ENCODE measurements at places on chromosomes 2 and 18.

GRCh38 chr18:64785686-64786085, 636.8 kb upstream of the LINC00305 start:
- DNase-seq, result no peak

GRCh38 chr18:57768537-57769326, 34.4 kb downstream of the ATP8B1 start:
- no peak for DNase-seq

DNA sequence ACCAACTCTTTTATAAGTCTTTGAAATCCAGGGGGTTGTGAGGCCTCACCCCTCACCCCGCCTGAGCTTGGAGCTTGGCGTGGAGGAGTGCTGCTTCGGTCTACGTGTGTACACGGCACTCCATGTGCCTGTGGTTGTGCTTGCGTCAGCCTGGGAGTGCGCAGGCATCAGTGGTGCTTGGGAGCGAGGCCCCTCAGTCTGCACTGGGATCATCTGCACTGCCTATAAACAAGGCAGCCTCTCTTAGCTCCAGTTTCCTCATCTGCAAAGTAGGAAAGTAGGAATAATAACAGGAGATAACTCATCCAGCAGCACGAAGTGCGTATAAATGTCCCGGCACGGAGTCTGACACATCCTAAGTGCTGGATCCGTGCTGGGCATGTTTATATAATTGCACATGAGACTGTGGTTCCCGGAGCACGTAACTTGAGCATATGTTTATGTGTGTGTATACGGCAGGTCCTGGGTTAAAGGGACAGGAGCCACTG, 1.2 kb downstream of the GYPC start:
- peak; percentile 46 for DNase-seq

GRCh38 chr2:3505771-3506170, 13.6 kb downstream of the ADI1 start:
- no peak for DNase-seq

DNA sequence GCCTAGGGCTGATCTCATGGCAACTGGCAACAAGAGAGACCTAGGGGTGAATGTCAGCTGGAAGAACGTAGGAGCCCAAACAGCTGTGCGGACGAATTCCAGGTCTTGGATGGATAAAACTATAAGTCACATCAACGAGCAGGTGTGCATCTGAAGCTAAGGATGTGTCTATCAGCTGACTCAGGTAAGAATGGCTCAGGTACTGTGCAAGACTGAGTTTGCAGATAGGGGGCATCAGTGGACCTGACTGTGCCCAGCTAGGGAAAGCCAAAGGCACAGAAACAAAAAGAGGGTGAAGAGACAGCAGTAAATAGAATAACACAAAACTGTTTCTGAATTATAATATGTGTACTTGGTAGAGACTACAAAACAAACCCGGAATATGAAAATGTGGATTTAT, 357.3 kb downstream of the ZEB2 start:
- peak; percentile 18 for DNase-seq

- DNase-seq, result no peak
Measured at GRCh38 chr2:3656762-3657721, 958 bp upstream of the ALLC start.

DNA sequence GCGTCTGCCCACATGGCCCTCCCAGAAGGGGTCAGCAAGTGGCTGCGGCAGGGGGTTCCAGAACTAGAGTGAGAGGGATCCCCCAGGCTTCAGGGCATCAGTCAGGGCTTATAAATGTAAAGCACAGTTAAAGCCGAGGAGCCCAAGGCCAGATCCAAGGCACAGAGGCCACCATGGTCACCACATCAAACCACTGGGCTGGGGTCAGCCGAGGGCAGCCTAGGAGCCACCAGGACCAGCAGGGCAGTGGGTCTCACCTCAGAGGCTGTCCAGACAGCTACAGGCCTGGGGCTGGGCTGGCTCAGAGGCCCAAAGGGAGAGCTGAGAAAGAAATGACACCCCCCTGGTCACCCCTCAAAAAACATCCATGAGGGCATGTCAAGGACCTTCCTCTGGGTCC, 188.5 kb downstream of the INHBB start:
- DNase-seq, result no peak

DNA sequence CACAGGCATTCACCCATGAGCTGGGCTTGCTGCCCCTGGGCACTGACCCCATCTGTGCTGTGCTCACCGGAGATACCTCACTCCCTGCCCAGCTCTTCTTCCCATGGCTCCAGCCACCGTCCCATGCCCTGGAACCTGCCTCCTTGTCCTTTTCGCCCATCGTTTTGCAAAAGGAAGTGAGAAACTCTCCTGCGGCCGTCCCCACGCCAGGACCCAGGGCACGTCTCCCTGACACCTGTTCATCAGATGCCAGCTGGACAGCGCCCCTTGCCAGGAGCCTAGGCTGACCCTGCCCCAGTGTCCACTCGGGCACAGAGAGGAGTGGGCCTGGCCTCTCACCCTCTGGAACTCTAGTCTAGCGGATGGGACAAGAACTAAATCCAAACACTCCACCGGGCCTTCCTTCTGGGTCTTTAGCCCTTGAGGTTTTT, 238.6 kb downstream of the SEPTIN10 start:
- no peak for DNase-seq

DNA sequence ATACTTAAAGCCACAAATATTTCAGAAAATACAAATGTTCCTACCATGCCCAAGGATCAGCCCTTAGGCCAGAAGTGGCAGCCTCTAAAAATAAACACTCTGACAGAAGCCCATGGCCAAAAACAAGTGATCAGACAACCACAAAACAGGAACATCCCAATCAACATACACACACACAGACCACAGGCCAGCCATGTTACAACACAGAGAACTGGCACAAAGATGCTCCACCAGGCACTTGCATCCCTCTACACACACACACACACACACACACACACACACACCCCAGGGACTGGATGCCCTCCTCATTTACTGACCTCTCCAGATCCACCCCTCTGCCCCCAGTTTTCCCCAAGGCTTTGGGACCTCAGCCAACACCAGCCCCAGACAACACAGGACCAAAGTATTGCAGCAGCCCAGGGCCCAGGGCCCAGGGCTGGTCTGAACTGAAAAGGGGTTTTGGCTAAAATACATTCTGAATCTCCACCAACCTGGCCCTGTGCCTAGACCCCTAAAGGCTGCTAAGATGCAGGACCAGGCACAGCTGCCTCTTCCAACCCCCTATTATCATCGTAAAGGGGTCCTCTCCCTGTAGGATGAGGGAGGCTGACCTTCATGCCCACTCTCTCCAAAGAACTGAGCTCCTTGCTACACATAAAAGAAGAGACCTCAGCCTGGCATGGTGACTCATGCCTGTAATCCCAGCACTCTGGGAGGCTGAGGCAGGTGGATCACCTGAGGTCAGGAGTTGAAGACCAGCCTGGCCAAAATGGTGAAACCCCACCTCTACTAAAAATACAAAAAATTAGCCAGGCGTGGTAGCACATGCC, 151.4 kb downstream of the TNS1 start:
- DNase-seq, result no peak

GRCh38 chr2:25743132-25743830, 69.9 kb upstream of the DTNB start:
- no peak for DNase-seq

- DNase-seq, result no peak
Measured at GRCh38 chr2:182435754-182436153, 8.9 kb upstream of the PDE1A start.

- DNase-seq, result no peak
Measured at GRCh38 chr18:62981566-62981965, 266.2 kb downstream of the PHLPP1 start.

DNA sequence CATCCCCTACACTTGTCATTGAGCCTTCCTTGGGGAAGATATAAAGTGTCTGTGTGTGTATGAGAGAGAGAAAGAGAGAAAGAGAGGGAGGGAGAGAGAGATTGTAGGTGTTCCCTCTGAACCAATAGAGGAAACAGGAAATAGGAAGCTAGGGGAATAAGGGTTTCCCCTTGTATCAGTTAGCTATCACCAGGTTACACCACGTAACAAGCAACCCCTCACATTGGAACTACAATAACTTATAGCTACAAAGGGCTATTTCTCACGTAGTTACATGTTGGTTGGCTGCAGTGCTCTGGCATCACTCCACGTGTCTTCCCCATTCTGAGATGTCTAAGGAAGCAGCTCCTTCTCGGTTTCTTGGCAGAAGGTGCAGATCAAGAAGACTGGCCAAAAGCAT, 41.0 kb upstream of the ARL4C start:
- DNase-seq, result no peak

- DNase-seq, result no peak
Measured at GRCh38 chr2:231238689-231239088, 40.3 kb downstream of the ARMC9 start.

DNA sequence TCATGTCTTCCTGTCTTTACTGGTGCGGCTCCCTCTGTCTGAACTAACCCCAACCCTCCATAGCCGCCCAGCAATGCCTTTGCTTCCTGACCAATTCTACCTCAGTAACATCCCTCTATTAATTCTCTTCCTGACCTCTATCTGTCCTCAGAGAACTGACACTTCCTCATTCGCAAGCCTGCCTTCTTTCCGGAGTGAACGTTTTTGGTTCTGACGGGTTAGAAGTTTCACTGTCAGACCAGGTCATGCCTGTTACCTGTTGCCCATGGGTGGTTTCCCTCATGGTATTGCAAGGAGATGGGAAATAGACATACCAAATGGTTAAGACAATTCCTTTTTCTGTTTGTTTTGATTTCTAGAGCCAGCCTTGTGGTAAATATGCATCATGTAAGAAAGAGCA, 453.4 kb upstream of the SLC14A2 start:
- no peak for DNase-seq

DNA sequence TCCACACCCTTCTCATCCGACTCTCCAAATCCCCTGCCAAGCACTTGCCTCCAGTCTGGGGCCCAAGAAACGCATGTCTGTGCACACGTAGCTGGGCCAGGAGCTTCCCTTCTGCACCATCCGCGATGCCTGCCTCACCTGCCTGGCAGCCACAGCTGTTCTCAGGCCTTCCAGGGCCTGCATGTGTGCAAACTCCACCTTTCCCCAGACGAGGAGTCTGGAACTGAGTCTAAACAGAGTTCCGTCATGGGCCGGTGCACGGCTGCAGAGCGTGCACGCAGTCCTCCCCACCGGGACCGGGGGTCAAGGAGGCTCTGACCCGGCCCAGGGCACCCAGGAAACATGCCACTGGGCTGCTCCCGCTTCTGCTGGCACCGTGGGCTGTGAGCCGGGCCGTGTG, 66.8 kb upstream of the SALL3 start:
- no peak for DNase-seq

DNA sequence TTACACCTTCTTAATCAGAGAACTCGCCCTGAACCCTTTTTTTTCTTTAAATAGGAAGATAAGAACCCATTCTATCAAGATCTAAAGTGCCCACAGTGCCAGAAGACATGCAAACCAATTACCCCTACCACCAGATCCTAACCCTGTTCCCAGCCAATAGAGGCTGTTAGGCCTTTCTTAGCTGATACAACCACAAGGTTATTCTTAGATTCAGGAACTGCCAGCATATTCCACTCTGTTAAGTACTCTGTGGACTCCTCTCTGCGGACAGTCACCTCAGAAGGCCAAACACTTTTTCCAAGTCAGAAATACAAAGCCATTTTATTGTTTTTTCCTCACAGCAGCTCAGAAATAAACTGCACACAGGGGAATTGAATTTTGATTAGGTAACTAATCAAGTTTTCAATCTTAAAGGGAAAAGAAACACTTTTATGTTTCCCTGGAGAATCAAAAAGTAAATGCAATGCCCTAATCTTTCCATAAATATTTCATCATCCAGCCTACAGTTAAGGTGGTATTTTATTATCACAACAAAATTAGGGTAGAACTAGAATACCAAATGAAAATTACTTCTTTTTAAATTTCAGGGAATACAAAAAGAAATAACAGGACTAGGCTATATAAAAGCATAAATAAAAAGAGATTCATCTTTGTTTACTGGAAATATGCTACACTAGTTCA, 111.4 kb downstream of the NBAS start:
- no peak for DNase-seq

DNA sequence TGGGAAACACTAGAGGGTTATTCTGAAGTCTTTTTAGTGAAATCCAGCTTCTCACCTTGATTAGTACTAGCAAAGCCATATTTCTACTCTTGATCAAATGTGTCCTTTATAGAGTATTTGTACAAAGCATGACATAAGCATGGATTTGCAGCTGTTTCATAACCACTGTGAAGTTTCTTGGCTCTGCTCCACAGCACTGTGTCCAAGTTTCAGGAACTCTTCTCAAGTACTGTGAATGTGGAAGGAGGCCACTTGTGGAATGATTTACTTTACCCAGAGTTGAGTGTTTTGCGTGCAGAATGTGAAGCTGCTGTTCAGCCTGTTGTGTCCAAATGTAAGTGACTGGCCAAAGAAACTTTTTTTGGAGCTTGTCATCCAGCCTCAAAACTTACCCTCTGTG, 16.2 kb upstream of the MAPRE2 start:
- DNase-seq, result no peak

DNA sequence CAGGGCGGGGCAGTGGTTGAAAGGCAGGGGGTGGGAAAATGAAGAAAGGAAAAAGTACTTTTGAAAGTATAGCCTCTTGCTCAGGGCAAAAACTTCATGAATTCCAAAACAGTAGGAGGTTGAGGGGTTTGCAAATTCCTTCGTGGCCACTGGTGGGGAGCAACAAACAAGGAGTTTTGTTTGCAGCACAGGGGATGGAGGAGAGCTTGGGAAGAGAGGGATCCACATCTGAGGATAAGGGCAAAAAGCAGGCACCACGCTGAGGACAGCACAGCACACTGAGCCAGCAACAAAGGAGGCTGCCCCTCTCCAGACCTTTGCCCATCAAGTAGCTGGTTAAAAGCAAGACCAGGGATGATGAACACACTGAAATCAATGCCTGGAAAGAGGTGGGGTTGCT, 148.9 kb downstream of the TCF4 start:
- DNase-seq, result no peak

GRCh38 chr2:2763351-2764000, 432.4 kb upstream of the MYT1L start:
- no peak for DNase-seq

DNA sequence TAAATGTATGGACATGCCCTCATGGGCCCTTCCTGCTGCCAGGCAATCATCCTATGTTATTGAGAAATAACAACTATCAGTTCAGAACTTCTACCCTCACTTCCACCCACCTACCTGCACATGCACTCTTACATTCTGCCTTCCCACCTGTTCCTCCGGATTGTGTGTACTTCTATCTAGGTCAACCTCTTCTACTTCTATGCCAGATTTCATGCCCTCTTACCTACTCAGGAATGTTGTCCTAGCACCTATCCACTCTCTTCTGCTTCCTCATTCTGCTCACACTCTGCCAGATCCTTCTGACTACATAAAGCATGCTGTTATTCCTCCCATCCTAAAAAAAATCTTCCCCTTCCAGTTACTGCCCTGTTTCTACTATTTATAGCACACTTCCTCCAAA, 333.5 kb downstream of the IRS1 start:
- DNase-seq, result no peak
